ENCODE measurements at places on chromosomes 1 and 21. TPM values are rescaled to one million over a fixed set of nuclear protein-coding genes. Genes with fewer than 3 reads are reported as not detected.

- DNase-seq = no peak
Measured at GRCh38 chr1:78869136-78869535, 137.4 kb downstream of the ADGRL4 start.

DNA sequence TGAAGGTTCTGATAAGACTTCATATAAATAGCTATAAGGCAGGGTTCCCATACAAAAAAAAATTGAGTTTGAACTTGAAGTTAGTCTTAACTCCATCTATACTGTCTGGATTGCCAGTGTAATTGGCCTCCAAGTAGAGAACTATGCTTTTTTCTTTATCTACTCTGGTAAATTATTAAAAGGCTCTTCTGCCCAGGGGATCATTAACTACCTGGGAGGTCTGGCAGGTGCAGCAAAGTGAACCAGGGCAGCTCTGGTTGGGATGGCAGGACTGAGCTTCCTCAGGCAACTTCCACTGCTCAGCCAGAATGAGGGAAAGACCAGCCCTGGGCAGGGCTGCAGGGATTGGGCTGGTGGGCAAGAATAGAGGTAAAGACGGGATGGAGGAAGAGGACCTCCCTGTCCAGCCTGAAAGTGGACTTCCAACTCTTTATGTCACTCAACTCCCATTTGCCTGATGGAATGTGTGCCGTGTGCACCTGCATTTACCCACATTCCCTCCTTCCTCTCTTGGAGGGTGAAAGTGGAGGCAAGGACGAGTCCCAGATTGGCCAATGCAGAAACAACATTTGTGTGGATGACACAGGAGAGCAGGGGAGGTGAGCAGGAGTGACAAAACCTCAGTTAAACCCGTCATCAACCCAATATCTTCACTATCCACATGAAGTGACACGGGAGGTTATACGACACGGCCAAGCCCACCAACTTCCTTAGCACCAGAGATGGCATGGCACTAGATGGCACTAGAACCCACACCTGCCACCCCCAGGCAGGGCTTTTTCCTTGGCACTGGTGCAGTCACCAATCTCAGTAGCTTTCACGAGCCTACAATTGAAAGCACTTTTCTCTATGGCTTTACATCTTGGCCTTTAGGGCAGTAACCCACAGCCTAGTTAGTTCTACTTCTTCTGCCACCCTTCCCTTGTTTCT is 25.2 kb downstream of the CCN1 start:
- DNase-seq = peak; percentile 60

DNA sequence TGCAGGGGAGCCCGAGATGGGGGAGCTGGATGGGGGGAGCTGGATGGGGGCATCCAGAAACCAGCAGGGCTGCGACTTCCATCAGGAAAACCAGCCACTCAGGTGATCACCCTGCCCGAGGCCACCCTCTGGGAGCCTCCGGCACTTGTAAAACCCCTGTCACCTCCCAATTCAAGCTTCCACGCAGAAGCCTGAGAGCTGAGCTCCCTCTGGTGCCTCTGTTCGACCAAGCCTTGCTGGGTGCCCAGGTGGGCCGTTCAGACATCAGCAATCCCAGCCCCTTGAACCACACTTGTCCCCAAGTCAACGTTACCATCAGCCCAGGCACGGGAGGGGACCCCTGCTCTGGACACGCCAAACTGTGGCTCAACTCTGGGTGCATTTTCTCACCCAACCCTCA is 59.6 kb downstream of the MEGF6 start:
- DNase-seq = no peak

DNA sequence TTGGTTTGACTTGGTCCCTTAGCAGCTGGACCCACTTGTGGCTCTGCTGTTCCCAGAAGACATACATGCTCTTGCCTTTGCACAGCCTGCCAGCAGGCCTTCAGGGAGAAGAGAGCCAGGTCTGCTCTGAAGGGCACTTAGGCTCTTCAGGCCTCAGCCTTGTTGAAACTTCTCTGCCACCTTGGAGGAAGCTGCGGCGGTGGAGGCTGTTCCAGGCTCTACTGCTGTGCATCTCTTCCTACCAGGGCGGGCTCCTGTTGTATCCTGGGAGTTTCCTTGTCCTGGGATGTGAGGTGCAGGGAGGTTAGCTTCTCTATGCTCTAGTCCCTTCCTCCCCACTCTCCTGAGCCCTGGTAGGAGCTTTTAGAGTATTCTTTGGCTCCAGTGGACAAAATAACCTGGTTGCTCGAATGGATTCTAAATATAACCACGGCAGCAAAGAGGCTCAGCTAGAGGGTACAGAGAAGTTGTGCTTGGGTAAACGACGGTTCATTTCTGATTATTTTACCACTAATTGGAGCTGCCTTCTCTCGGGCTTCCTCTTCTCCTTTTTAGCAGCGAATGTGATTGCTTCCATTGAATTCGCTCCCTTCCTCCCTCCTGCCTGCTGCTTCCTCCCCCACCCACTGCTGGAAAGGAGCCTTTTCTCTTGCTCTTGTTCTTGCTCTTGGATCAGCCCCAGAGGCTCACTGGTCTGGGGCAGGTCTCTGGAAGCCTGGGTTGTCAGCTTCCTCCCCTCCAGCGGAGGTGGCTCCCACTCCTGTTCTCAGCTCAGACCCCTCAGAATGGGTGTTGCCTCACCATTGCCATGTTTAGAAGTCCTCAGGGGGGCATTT is 126.6 kb upstream of the CACNA1E start:
- DNase-seq = no peak

DNA sequence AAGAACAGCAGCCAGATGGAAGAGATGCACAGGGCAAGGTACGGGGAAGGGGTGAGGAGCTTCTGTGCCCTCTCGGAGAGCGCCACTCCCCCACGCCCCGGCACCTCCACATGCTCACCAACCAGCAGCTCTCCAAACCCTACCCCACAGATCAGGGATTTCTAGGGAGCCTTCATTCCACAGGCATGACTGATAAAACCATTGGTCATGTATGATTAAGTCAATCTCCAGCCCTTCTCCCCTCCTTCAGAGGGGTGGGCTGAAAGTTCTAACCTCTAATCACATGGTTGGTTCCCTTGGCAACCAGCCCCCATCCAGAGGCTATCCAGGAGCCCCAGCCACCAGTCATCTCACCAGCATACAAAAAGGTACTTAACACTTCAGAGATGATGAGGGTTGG is 144.7 kb downstream of the TGFBR3 start:
- peak; percentile 39 for DNase-seq

- no peak for DNase-seq
Measured at GRCh38 chr1:163331116-163331515, 9.4 kb downstream of the NUF2 start.

DNA sequence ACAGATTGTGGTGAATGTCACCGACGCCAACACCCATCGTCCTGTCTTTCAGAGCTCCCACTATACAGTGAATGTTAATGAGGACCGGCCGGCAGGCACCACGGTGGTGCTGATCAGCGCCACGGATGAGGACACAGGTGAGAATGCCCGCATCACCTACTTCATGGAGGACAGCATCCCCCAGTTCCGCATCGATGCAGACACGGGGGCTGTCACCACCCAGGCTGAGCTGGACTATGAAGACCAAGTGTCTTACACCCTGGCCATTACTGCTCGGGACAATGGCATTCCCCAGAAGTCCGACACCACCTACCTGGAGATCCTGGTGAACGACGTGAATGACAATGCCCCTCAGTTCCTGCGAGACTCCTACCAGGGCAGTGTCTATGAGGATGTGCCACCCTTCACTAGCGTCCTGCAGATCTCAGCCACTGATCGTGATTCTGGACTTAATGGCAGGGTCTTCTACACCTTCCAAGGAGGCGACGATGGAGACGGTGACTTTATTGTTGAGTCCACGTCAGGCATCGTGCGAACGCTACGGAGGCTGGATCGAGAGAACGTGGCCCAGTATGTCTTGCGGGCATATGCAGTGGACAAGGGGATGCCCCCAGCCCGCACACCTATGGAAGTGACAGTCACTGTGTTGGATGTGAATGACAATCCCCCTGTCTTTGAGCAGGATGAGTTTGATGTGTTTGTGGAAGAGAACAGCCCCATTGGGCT is 3.0 kb downstream of the CELSR2 start:
- no peak for DNase-seq

GRCh38 chr21:44989537-44989886 is 49.7 kb downstream of the SLX9 start:
- DNase-seq = no peak

DNA sequence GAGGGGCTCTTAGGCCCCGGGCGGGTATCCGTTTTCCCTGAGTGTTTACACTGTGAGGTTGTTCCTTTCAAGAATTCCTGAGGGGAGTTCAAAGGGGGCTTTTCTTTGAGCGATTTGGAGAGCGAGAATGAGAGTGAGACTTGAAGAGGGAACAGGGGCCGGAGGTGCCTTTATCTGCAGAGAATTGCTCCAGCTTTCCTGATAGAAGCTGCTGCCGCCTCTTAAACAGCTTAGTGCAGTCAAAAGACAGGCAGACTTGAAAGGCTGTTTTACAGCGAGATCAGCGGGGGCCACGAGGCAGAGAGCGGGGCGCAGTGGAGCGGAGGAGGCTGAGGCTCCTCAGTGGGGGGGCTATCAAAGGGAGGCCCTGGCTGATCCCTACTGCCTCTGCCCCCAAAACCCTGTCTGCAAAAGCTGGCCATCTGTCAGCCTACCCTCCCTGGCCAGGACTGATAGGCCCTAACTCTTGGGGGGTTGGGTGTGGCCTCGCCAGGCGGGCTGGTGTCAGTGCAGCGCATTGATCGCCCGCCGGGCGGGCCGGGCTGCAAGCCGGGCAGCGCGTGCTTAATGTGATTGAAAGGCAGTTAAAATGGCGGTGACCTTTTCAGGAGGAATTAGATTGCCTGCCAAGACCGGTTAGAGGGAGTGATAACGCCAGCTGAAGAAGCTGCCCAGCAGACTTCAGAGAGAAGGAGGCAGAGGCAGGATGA is 36.4 kb downstream of the TMEM53 start:
- no peak for DNase-seq

DNA sequence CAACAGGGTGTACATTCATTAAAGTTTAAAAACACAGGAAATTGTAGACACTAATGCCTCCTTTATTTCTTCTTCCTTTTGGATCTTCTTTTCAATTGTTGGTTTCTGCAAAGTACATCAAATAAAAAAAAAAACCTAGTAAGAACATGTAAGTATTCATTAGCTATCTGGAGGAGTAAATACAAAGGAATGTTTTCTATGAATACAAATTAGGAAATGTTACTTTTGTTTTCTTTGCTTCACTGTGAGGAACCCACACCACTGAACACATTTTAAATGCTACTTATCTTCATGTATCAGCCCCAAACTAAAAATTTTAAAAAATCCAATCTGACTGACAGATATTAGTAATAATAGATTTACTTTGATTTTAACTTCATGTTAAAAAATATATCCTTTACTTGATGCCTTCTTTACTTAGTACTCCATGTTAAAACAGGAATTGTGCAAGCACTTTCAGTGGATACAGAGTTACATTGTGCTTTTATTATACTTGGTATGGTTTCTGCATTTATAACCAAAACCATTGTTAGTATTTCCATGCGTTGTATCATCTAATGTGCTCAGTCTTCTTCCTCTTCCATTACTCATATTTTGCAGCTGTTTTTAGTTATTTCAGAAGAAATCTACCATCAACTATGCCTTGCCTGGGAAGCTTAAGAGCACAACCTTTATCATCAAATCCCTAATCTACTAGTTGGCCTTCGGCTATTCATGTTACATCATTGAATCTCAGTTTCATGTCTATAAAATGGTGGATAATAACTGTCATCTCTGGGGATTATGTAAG is 236.9 kb upstream of the DPYD start:
- DNase-seq = no peak

PRAMEF33 gene
- total RNA-seq = not detected

WNT3A gene
- total RNA-seq = 1.5 TPM

PDXK gene
- 464 TPM for total RNA-seq

GRCh38 chr21:34726627-34727337 is 58.0 kb downstream of the CLIC6 start:
- peak; percentile 45 for DNase-seq
